ENCODE measurements at places on chromosomes 3 and 15.
A peak's percentile ranks its signal among the peaks of the same experiment; 100 is the strongest.

GRCh38 chr3:46934498-46935167 lies 41.9 kb downstream of the CCDC12 start:
- DNase-seq, result peak; percentile 91

DNA sequence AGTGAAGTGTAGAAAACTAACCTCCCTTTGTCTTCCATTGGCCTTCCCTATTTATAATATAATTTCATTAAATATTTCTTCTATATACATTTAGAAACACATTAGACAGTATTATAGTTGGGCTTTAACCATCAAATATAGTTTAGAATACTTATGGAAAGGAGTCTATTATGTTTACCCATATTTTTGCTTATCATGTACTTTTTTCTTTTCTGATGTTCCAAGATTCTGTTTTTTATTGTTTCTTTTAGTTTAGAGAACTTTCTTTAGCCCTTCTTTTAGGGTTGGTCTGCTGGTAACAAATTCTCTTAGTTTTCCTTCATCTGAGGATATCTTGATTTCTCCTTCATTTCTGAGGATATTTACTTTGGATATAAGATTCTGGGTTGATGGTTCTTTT lies 23.7 kb downstream of the SH3GL3 start:
- DNase-seq, result no peak

- DNase-seq, result peak; percentile 16
Observed at GRCh38 chr3:72345237-72345878, 502.9 kb downstream of the SHQ1 start.

- DNase-seq, result peak; percentile 65
Observed at GRCh38 chr3:56621681-56622080, 61.4 kb downstream of the TASOR start.

DNA sequence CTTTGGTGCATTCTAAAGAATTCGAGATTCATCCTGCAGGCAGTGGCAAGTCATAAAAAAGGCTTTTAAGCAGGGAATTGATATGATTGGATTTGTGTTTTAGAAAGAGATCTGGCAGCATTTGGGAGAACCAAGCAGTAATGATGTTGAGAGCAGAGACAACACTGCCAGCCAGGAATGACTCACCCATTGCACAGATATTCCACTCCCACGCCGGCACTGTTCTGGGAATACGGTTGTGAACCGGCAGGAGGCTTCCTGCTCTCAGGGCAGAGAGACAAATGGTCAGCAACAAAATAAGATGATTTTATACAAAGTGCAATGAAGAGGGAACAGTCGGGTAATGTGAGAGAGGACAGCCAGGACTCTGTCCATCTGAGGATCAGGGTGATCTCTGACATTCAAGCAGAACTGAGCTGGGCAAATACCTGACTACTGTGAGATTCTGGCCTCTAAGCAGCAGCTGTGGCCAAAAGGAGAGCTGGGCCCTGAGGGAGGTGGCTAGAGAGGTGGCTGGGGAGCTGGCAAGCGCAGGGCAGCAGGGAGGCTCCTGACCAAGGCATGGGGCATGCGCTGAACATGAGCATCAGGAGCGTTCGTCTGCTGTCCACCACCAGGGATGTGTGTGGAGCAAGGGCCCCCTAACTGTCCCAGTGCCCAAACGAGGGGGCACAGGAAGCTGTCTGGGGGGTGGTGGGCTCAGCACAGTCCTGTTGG lies 56.1 kb upstream of the PLXNA1 start:
- DNase-seq, result peak; percentile 78

- no peak for DNase-seq
Observed at GRCh38 chr3:170643831-170644230, 58.0 kb upstream of the SLC7A14 start.

- DNase-seq, result no peak
Observed at GRCh38 chr15:91853948-91854638, 585 bp downstream of the SLCO3A1 start.

- no peak for DNase-seq
Observed at GRCh38 chr3:128545120-128545752, 52.2 kb upstream of the GATA2 start.

GRCh38 chr3:66483006-66483405 lies 17.8 kb downstream of the LRIG1 start:
- DNase-seq, result no peak

Measured in bronchial epithelial cell (primary cell).